Activated CD4-positive, alpha-beta T cell treated with anti-CD3 and anti-CD28 coated beads for 4 hours (primary cell): ENCODE measurements at places on chromosomes 2 and 18.

DNA sequence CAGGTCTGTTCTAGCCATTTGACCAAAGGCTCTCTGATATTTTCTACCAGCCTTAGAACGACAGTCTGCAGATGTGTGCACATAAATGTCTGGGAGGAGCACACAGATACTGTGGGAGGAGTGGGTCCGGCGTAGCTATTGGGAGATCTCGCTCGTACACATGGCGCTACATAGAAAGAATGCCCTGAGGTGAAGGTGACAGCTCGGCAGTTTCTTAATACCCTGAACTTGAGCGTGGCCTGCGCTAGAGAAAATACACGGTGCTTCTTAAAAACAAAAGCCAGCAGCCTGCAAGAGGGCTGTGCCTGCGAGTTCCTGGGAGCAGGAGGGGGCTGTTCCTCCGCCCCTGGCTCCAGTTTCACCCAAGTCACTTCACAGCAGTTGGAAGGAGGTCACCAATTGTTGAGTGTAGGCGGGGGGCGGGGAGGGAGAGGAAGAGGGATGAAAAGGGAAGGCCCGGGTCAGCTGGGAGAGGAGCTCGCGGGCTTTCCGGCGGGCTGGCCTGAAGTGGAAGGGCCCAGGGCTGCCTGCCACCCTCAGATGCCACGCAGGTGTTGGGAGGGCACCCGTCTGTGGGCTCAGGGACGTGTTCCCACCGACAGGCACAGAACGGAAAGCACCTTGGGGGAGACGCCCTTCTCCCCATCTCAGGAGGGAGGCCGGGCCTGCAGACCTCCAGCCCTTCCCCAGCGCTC is 124.7 kb upstream of the ZNF516 start:
- DNase-seq, result no peak

- DNase-seq, result no peak
Measured at GRCh38 chr18:66560094-66560493, 43.8 kb downstream of the CDH19 start.

- DNase-seq, result no peak
Measured at GRCh38 chr18:52437161-52437560, 97.2 kb downstream of the DCC start.

- DNase-seq, result peak; percentile 20
Measured at GRCh38 chr2:230447455-230448451, 31.8 kb downstream of the SP100 start.

GRCh38 chr2:23703583-23704385 is 223.1 kb downstream of the ATAD2B start:
- no peak for DNase-seq

DNA sequence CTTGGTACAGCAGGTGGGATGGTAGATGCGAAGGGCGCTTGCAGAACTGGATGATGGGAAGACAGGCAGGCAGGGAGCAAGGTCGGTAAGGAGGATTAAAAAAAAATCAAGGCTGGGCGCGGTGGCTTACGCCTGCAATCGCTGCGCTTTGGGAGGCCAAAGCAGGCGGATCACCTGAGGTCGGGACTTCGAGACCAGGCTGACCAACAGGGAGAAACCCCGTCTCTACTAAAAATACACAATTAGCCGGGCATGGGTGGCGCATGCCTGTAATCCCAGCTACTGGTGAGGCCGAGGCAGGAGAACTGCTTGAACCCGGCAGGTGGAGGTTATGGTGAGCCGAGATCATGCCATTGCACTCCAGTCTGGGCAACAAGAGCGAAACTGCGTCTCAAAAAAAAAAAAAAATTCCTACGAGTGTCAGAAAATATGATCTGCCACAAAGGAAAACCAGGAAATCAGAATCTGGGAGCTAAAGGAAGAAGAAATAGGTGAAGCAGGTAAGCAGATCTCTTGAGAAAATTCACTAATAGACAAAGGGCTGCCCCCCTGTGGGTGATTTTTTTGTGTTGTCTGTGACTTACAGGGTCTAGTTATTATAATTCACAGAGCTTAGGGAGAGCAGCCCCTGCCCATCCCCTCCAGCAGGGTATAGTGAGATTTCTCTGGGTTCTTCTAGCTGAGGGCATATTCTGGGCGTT is 46.2 kb downstream of the C2orf42 start:
- no peak for DNase-seq

GRCh38 chr2:20177556-20178248 is 47.2 kb downstream of the SDC1 start:
- no peak for DNase-seq

DNA sequence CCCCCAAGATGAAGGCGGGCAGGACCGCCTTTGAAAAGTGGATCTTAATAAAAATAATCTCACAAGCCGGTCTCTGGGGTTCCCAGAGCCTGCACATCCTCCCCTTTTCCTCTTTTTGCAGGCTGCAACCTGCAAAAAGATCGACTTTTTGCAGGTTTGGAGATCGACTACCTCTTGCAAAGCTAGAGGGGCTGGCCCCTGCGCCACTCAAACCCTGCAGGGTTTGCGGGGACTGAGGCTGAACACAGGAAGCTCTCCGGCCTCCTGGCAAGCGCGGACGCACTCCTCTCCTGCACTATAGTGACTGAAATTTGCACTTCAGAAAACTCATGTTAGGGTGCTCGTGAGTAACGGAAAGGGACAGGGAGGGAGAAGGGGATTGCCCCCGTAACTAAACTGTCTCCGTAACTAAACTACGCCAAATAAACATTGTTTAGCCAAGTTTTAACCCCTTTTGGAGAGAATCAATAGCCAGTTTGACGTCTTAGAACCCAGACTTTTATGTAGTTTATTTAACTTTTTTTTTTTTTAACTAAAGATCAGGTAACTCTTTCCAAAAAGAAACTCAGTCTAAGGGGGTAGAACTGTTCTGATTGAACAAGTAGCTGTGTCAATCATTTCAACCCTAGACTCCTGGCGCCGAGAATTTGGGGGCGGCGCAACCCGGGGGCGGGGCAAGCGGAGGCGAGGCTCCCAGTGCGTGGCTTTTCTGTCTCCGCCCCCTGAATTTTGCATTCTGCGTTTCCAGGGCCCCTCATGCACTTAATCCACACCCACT is 2.5 kb downstream of the IGFBP5 start:
- DNase-seq, result peak; percentile 61

- no peak for DNase-seq
Measured at GRCh38 chr2:118006326-118006725, 7.5 kb downstream of the CCDC93 start.

DNA sequence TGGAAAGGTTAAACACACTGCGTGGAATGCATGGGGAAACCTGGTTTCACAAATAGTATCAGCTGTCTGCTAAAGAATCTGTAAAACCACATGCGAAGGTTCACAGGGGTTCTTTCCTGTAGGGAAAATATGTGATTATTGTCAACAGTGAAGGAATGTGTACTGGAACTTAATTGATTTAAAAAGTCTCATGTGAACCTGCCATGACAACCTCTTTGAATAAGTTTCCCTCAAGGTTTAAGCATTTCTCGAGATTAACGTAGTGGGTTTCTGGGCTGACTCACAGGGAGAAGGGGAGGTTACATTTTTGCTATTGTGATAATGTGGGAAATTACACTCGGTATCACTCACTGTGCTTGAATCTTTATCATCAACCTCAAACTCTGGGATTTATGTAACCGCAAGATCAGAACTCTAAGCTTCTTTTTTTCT is 28.2 kb upstream of the IL1R1 start:
- DNase-seq, result no peak

GRCh38 chr2:54054271-54054670 is 61.1 kb upstream of the ACYP2 start:
- DNase-seq, result no peak

GRCh38 chr2:7292154-7292691 is 375.0 kb downstream of the RNF144A start:
- DNase-seq, result no peak

GRCh38 chr2:233036162-233036838 is 3.8 kb downstream of the NEU2 start:
- DNase-seq, result no peak

DNA sequence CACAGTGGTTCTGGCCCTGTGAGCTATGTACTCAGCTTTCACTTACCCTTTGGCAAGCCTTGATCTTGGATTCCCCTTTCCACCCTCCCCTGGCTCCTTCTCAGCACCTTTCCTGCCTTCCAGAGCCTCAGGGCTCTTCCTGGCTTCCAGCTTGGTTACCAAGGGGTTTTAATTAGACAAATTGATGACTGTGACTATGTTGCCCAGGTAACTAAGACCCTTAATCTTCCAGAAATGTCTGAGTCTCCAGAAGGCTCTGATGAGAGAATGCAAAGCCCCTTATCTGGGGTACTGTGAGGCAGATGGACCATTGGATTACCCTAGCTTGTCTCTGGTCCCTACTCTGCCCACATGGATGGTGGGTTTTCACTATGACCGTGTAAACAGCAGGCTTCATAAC is 174.2 kb downstream of the LOXHD1 start:
- DNase-seq, result no peak

GRCh38 chr2:235055891-235056516 is 104.2 kb downstream of the SH3BP4 start:
- no peak for DNase-seq

DNA sequence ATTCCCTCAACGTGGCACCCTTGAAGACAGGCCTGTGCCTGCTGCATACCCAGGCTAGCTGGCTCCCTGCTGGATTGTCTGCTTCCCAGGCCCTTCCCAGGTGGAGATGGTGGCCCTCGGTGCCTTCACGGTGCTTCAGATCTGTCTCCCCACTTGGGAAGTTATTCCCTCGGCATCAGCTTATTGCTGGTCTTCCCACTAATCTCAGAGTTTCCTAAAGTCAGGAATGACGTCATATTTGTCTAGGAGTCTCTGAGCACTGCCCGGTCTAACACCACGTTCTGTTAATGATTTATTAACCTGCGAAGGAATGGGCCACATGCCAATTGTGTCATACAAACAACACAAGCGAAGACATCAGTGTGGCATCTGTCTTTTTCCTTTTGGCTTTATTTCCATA is 269.8 kb upstream of the ID2 start:
- no peak for DNase-seq

GRCh38 chr2:127039387-127040031 is 67.4 kb downstream of the BIN1 start:
- no peak for DNase-seq

- DNase-seq, result no peak
Measured at GRCh38 chr2:219358170-219359075, 25.9 kb upstream of the RESP18 start.

GRCh38 chr2:19801367-19802080 is 100.3 kb downstream of the TTC32 start:
- DNase-seq, result no peak

- DNase-seq, result no peak
Measured at GRCh38 chr2:151638990-151639389, 95.3 kb downstream of the NEB start.

DNA sequence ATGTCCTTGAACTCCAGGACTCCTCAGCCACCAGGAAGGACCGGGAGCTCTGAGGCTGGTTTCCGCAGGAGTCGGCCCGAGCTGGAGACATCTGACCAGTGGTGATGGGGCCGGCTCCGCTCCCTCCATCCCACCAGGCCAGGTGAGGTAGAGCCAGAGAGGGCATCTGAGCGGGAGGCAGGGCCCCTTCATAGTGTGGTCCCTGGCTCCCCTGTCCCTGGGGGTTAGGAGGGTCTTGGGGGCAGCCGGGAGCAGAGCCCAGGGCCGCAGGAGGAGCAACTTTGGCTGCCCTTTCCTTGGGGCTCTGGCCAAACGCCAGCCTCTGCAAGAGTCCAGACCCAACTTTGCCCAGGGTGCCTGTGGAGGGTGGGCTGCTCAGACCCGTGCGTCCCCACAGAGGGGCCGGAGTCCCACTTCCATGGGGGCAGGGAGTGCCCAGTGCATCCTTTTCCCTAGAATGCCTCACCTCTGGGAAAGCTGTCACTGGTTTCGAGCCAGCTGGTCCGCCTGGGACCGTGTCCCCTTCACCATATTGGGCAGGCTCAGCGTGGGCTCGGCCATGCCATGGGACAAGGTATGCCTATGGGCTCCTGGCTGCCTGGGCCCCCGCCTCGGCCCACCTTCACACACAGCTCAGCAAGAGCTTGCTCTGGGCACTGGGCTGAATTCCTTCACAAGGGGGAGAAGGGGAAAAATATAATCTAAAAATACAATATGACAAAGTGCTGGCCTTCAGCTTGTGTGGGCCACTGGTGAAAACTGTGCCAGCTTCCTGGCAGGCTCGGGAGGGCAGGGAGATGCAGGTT is 148.6 kb downstream of the TWIST2 start:
- no peak for DNase-seq

DNA sequence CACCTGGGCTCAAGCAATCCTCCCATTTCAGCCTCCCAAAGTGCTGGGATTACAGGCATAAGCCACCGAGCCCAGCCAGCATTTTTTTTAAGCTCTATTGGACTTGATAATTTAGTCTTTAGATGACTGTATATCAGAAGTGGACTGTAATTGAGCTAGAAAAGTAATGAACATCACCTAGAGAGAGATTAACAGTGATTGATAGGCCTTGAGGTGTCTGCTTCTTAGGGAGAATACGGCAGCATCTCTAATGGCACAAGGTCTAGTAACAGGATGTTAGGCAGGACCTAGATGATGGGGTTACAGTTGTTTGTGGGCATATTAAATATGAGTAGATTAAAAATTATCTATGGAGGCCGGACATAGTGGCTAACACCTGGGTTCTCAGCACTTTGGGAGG is 17.7 kb upstream of the UGGT1 start:
- no peak for DNase-seq
